ENCODE measurements at places on chromosomes 1 and 21. TPM values are rescaled to one million over a fixed set of nuclear protein-coding genes. Genes with fewer than 3 reads are reported as not detected.

DNA sequence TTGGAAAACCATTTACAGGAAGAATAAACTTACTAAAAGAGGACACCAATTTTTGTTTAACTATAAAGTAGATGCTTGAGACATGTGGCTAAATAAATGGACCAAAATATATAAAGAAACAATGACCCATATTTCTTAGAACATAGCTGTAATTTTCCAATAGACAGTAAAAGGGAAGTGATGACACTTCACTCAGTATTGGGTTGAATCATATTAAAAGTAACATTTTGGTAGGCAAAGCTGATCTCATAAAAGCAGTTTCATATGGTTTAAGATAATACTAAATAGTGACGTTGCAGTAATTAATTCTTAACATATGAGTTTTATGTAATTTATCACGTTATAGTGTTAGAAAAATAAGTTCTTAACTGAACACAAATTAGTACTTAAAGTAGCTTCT is 308.9 kb upstream of the RUNX1 start:
- no peak for DNase-seq

DNA sequence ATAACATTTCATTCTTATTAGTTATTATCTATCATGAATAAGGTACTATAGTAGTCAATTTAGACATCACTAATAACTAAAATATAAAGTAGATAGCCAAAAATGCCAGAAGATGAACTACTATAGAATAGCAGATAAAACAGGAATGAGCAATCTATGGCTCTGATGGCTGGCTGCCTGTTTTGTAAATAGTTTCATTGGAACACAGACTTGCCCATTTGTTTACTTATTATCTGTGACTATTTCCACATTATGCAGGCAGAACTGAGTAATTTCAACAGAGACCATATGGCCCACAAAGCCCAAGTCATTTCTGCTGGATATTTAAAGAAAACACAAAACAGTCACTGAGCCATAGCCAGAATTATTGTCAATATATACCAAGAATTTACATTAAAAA is 222.1 kb downstream of the COL24A1 start:
- no peak for DNase-seq

- no peak for DNase-seq
These were observed 755 bp downstream of the RPAP2 start for GRCh38 chr1:92299477-92300150.

GRCh38 chr1:109239409-109240068 is 9.8 kb upstream of the CELSR2 start:
- DNase-seq = no peak

The ATAD3C gene
- total RNA-seq = 2.4 TPM
